ENCODE measurements at places on chromosomes 6 and 20.

GRCh38 chr6:28543651-28544610 lies 18.2 kb downstream of the GPX5 start:
- no peak for DNase-seq

GRCh38 chr20:17651760-17652388 lies 30.2 kb downstream of the RRBP1 start:
- no peak for DNase-seq

DNA sequence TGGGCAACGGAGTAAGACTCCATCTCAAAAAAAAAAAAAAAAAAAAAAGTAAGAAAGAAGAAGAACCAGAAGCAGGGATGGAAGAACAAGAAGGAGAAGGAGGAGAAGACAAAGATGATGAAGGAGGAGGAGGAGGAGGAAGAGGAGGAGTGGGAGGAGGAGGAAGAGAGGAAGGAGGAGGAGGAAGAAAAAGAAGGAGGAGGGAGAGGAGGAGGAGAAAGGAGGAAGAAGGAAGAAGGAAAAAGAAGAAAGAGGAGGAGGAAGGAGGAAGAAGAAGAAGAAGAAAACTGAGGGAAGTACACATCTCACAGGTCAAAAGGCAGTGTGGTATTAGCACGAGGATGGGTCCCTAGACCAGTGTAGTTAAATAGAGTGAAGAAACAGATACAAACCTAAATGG lies 65.1 kb upstream of the SCAF8 start:
- DNase-seq: no peak

GRCh38 chr6:162999575-163000285 lies 272.0 kb downstream of the PACRG start:
- no peak for DNase-seq

GRCh38 chr20:10316582-10316981 lies 98.0 kb downstream of the SNAP25 start:
- no peak for DNase-seq

- DNase-seq: no peak
Observed at GRCh38 chr6:150897400-150897943, 32.0 kb downstream of the MTHFD1L start.

- DNase-seq: no peak
Observed at GRCh38 chr6:78810146-78810545, 57.2 kb upstream of the IRAK1BP1 start.

DNA sequence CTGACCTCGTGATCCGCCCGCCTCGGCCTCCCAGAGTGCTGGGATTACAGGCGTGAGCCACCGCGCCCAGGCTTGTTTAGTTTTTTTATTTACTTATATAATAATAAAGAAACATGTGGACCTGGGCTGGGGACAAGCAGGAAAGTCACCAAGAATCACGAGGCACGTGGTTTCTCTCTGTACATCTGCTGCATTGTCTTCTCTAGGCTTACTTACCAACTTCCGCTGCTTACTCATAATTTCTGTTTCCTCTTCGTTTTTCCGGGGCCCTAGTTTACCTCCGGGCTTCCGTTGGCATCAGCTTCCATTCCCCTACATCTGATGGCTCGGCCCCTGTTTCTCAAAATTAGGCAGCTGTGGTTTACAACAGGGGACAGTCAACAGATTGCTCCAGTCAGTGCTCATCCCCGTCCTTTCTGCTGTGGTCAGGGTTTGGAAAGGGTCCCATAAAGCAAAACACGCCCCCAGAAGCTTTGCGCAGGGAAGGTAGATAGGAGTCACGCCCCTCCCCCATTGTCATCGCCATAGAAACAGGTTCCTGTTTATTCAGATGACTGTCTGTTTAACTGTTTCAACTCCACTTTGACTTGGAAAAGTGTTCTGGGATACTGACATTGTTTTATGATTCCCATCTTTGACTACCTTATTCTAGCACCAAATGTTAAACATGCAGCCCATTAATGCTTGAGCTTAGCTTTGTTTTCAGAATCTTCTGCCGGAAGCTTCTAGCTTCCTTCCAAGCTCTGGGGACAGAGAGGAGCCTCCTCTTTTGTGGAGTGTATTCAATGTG lies 31.9 kb upstream of the TXLNB start:
- DNase-seq: peak; percentile 22

GRCh38 chr6:136025736-136026135 lies 174.2 kb downstream of the PDE7B start:
- DNase-seq: no peak

- DNase-seq: no peak
Observed at GRCh38 chr20:19944772-19945459, 72.2 kb upstream of the NAA20 start.

- no peak for DNase-seq
Observed at GRCh38 chr20:45340951-45341350, 7.3 kb downstream of the SDC4 start.

DNA sequence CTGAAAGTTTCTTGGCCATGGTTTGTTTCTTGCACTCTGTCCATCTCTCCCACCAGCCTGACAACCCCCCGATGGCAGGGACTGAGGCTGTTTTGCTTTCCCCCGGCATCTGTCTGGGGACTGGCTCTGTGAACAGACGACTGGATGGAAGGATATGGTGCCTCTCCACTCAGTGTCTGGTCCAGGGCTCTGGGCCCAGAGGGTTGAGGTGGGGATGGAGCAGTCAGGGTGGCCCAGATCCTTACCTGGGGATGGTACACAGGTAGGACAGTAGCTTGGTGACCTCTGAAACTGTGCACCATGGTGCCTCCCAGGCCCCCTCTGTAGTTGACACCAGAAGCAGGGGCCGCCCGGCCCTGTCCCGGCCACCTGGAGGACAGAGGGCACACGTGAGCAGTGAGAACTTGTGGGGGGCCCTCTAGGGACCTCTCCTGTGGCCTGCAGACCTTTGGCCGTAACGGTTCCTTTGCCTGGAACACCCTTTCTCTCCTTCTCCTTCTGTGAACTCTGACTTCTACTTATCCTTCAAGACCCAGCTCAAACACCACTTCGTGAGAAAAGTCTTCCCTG lies 29.5 kb downstream of the KIAA1755 start:
- DNase-seq: no peak

GRCh38 chr6:158464483-158464882 lies 95.4 kb upstream of the TMEM181 start:
- no peak for DNase-seq

- no peak for DNase-seq
Observed at GRCh38 chr6:144820270-144820669, 535.1 kb downstream of the UTRN start.

DNA sequence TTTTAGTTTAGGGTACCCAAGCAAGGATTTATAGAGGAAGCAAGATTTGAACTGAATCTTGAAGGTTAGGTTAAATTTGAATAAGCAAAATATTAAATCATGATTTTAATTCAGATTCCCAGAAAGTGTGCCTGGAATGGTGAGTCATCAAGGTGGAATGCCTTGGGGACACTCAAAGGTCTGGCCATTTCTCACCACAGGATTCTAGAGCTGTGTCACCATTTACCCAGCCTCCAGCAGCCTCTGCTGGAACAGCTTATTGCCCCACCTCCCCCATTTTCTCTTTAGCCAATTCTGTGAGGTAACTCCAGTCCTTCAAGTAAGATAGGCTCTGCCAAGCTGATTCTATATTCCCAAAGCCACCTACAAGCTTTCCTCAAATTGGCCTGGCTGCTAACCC lies 181.4 kb downstream of the SIM1 start:
- DNase-seq: no peak

- no peak for DNase-seq
Observed at GRCh38 chr6:39341937-39342336, 19.4 kb upstream of the KCNK16 start.

- DNase-seq: peak; percentile 21
Observed at GRCh38 chr20:57582432-57583288, 21.8 kb downstream of the PCK1 start.

- DNase-seq: no peak
Observed at GRCh38 chr20:17641993-17642392, 40.0 kb downstream of the RRBP1 start.

GRCh38 chr20:56685879-56686278 lies 56.8 kb downstream of the TFAP2C start:
- DNase-seq: no peak

DNA sequence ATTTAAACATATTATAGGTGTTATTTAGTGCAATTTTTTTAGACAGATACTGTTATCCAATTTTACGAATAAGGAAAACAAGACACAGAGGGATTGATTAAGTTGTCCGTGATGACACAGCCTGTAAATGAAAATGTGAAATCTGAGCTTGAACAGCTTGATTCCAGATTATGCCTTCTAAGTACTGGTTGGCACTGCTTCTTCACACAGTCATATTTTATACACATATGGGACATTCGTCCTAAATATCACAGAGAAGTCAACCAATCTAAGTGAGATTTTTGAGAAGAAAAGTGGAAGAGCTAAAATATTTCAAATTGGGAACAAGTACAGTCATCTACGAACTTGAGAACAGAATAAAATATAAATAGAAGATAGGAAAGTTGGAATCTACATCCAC lies 756.3 kb downstream of the BCKDHB start:
- no peak for DNase-seq

DNA sequence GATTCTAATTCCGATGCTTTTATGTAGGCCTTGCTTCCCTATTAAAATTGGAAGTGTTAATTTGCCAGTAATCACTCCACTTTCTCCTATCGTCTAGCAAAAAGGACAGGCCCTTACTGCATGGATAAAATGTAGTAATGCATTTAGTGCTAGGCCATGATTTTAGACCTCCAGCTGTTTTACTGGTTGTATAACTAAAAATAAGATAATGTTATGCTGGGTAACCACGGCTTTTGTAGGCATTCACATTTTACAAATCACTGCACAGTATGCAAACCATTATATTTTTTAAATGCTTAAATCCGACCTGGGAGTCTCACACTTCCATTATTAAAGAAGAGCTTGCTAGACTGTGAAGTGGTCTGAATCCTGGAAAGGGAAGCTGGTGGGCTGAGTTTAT lies 179.5 kb downstream of the TFAP2A start:
- DNase-seq: no peak

- no peak for DNase-seq
Observed at GRCh38 chr20:59184880-59185447, 21.3 kb downstream of the ZNF831 start.

DNA sequence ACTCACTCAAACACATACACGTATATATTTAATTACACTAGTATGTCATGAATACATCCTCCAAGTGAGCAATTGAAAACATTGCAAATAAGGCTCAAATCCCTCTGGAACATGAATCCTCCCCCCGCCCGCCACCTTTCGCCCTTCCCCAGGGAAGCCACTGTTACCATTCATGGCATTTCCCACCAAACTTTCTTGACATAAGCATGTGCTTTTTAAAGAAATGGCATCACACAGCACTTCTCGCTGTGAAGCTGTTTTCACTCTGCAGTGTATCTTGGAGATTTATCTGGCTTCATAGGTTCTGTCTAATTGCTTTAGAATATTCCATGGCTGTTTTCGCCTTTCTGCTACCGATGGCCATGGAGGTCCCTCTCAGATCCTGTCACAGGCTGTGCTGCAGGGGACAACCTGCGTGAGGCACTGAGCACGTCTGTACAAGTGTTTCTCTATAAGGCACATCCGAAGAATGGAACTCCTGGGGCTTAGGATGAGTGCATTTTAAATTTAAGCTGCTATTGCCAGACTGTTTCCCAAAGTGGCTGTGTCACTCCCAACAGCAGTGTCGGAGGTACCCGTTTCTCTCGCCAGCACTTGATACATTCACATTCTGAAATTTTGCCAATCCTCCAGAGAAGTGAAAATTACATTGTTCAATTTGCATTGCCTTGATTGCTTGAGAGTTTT lies 22.2 kb upstream of the PHACTR3 start:
- no peak for DNase-seq

- DNase-seq: no peak
Observed at GRCh38 chr20:44021900-44022299, 107.2 kb downstream of the TOX2 start.

DNA sequence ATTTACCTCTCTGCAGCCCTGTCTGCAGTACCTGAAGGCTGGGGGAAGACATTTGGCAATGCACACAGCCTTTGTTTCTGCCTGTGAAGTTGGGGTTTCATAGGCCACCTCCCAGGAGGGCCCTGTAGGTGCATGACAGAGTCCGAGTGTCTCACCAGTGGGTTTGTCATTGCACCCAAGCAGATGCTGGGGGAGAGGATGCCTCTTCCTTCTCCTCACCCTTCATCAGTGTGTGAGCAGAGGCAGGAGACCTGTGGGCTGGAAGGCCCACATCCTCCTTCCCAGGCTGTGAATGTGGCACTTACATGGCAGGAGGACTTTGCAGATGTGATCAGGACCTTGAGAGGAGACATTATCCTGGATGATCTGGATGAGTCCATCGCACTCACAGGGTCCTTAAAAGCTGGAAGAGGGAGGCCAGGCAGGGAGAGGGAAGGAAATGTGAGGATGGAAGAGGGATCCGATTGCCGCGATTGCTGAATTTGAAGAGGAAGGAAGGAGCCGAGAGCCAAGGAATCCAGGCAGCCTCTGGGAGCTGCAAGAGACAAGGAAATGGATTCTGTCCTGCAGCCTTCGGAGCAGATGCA lies 30.4 kb downstream of the SYNJ2 start:
- DNase-seq: peak; percentile 59

GRCh38 chr20:24990810-24991252 lies 1.7 kb downstream of the APMAP start:
- DNase-seq: no peak

DNA sequence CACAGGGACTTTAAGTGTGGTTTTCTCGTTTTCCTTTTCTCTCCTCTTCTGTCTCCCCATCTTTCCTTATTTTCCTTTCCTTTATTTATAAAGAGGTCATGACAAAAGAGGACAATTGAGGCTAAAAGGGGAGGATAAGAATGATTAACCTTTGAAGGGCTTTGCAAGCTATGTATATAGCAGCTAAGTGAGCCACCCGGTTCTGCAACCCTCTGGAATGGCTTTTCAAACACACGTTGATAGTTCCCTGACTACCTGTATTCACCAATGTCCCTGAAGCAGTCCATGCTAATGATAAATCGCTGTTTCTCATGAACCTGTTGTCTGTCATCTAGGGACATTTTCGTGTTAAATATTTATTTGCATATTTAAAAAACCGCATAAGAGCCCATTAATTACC lies 124.4 kb upstream of the RALGAPA2 start:
- DNase-seq: no peak

GRCh38 chr6:91654793-91655192 lies 1067.9 kb upstream of the MAP3K7 start:
- DNase-seq: no peak

DNA sequence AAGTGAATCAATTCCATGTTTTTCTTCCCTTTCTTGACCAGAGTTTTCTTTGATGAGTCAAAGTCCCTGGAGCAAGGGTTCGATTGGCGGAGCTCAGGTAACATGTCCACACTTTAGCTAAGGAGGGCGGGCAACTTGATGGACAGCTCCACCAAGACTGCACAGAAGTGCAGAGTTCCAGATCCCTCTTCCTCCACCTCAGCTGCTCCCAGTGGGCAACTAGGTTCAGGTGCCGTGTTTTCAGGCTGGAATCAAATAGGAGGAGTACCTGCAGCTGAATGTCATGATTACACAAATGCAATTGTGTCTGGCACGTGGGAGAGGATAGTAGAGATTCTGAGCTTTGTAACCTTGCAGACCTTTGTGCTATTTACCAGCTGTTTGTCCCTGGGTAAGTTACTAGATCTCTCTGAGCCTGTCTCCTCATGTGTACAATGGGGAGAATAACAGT lies 1.9 kb upstream of the ELMO2 start:
- no peak for DNase-seq

- no peak for DNase-seq
Observed at GRCh38 chr20:1300083-1300840, 28.7 kb downstream of the SDCBP2 start.

Data from globus pallidus (tissue), 1 donor.